Lower lobe of right lung (tissue), 2 donors: ENCODE measurements at places on chromosomes 12 and 14. TPM values are rescaled to one million over a fixed set of nuclear protein-coding genes. Genes with fewer than 3 reads are reported as not detected.
A peak's percentile ranks its signal among the peaks of the same experiment; 100 is the strongest.

Gene TMEM106C
- total RNA-seq: 39.3 TPM

- no peak overlapping the region for H3K27ac ChIP-seq
- H3K27me3 ChIP-seq: no peaks in the 10 kb centered on the region
- H3K36me3 ChIP-seq: no peaks in the 10 kb centered on the region
These were observed 13.5 kb upstream of the GTF2A1 start for GRCh38 chr14:81234278-81234677.

DNA sequence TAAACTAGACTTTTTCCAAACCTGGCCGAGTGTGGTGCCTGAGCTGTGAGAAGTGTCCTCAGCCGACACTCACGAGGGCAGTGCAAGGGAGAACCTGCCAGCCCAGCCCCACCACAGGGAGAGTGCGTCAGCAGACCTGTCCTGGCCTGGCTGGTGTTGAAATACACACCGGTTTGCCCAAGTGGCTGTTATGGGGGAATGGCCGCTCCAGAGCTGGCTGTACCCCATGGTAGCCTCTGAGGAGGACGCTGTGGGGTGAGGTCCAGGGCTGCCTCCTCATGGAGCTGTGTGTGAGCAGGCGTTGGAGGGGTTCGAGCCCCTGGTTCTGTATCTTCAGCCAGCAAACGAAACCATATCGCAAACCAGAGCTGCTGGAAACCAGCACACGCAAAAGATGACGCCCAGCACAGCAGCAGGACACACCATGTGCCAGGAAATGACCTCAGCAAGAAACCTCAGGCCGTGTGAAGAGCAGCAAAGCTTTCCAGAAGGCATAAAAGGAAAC, 9.4 kb downstream of the ANKRD9 start:
- peaks cover 27% of the 10 kb centered on the region for H3K36me3 ChIP-seq
- H3K4me1 ChIP-seq: peaks cover 21% of the 10 kb centered on the region
- peak; percentile 83 for DNase-seq
- H3K27ac ChIP-seq: peak overlapping the region; percentile 83
- H3K4me3 ChIP-seq: no peak overlapping the region

DNA sequence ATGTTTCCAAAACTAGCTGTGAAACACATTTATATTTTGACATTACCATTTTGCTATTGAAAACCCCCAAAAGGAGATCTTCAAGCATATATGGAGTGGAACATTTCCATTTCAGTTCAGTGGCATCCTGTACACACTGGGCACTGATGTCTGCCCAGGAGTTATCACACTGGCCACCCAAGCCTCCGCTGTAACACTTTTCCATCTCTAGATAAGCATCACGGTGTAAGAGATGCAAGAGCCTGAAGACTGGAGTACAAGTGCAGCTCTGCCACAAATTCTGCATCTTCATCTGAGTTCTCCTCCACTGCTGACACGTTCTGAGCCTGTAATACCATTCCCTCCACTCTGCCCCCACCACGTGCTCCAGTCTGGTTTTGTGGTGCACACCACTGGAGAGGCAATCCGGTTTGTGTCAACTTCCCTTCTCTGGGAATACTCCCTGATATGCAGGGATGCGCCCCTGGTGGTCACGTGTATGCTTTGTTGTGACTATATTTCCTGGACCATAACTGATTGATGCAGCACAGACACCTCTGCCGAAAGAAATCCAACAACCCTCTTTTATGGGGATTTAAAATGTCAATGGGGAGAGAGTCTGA, 12.7 kb downstream of the SPTLC2 start:
- H3K4me3 ChIP-seq: no peak overlapping the region
- DNase-seq: no peak
- H3K27ac ChIP-seq: no peak overlapping the region
- H3K4me1 ChIP-seq: peaks cover 45% of the 10 kb centered on the region

GRCh38 chr12:96501133-96501761, 11.9 kb downstream of the CFAP54 start:
- H3K4me3 ChIP-seq: no peak overlapping the region
- peak overlapping the region; percentile 79 for H3K27ac ChIP-seq
- H3K4me1 ChIP-seq: peaks cover 19% of the 10 kb centered on the region
- no peaks in the 10 kb centered on the region for H3K27me3 ChIP-seq
- H3K36me3 ChIP-seq: no peaks in the 10 kb centered on the region
- DNase-seq: no peak

DNA sequence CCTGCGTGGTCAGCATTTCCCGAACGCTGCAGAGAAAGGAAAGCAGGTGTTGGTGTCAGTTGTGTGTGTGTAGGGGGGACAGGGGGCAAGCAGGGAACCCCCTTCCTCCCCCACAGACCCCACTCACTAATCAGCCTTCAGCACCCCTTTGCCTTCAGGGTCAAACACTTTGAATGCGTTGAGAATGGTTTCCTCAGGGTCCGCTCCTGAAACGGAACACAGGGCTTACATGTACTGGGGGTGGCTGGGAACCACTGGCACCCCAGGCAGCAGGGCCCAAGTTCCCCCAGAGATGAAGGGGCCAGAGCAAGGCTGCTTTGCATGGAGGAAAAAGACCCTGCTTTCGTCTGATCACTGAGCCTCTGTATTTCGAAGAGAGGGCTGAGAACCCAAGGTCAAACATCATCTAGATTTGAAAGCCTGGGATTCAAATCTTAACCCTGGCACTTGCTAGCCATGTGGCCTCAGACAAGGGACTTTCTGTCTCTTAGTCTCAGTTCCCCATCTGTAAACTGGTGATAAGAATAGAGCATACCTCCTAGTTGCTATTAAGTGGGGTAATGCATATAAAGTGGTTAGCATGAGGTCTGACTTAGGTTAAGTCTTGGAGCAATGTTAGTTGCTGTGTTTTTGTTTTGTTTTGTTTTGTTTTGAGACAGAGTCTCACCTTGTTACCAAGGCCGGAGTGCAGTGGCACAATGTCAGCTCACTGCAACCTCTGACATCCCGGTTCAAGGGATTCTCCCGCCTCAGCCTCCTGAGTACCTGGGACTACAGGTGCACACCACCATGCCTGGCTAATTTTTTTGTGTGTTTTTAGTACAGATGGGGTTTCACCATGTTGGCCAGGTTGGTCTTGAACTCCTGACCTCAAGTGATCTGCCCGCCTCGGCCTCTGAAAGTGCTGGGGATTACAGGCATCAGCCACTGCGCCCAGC, 7.0 kb downstream of the MYL2 start:
- H3K4me1 ChIP-seq: no peaks in the 10 kb centered on the region
- no peaks in the 10 kb centered on the region for H3K27me3 ChIP-seq
- no peak for DNase-seq
- no peak overlapping the region for H3K27ac ChIP-seq

- no peaks in the 10 kb centered on the region for H3K36me3 ChIP-seq
- DNase-seq: no peak
- H3K27me3 ChIP-seq: no peaks in the 10 kb centered on the region
- H3K4me1 ChIP-seq: no peaks in the 10 kb centered on the region
These were observed 35.0 kb downstream of the FLRT2 start for GRCh38 chr14:85564841-85565527.

- no peaks in the 10 kb centered on the region for H3K4me1 ChIP-seq
- no peak overlapping the region for H3K4me3 ChIP-seq
- no peaks in the 10 kb centered on the region for H3K27me3 ChIP-seq
- no peaks in the 10 kb centered on the region for H3K36me3 ChIP-seq
- no peak for DNase-seq
These were observed 5.9 kb downstream of the CLEC4D start for GRCh38 chr12:8519171-8519570.

Gene KRT81
- total RNA-seq: not detected

Gene C12orf50
- total RNA-seq: not detected

- no peaks in the 10 kb centered on the region for H3K27me3 ChIP-seq
- no peak for DNase-seq
- H3K27ac ChIP-seq: peak overlapping the region; percentile 67
- peak overlapping the region; percentile 22 for H3K4me3 ChIP-seq
- H3K36me3 ChIP-seq: no peaks in the 10 kb centered on the region
These were observed 88.5 kb upstream of the NCOR2 start for GRCh38 chr12:124655698-124656516.

DNA sequence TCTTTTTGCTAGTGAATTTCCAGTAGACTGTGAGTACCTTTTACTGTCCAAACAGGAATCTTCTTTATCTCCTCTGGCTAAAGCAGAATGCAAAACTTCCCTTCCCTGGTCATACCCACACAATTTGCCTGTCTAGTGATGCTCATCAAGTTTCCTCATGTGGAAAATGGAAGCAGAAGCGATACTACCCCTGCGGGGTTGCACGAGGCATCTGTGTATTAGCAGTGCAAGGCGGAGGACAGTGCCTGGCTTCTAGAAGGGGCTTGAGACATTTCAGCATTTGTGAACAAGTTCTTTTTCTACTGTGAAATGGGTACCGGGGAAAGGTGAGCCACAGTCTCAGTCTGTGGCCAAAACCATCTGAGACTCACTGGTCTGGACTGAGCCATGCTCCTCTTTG, 340.9 kb downstream of the AACS start:
- H3K36me3 ChIP-seq: no peaks in the 10 kb centered on the region
- peaks cover 10% of the 10 kb centered on the region for H3K27me3 ChIP-seq
- no peak overlapping the region for H3K4me3 ChIP-seq
- no peaks in the 10 kb centered on the region for H3K4me1 ChIP-seq
- DNase-seq: no peak

- no peaks in the 10 kb centered on the region for H3K27me3 ChIP-seq
- no peaks in the 10 kb centered on the region for H3K4me1 ChIP-seq
- DNase-seq: no peak
- H3K27ac ChIP-seq: no peak overlapping the region
- H3K36me3 ChIP-seq: no peaks in the 10 kb centered on the region
- no peak overlapping the region for H3K4me3 ChIP-seq
These were observed 142.5 kb upstream of the OVCH1 start for GRCh38 chr12:29639893-29640495.

Gene DTX1
- 6.8 TPM for total RNA-seq

Gene PTCSC3
- 1.5 TPM for total RNA-seq

Gene PRICKLE1
- total RNA-seq: 18.8 TPM

DNA sequence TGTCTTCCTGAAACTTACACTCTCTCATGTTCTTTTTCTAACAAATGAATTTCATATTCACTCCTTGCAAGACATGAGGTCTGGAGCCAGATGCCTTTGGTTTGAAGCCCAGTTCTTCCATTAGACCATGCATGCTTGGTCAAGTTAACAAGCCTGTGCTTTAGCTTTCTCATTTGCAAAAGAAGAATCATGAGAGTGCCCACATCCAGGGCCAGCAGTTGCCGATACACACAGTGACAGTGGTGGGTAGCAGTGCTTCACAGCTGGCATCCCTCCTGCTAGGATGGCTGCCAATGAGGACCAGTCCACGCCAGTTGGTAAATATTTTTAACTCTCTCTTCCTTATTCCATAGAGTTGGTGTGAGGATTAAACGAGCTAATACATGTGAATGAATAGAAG, 163.1 kb downstream of the PHLDA1 start:
- no peak overlapping the region for H3K27ac ChIP-seq
- no peak for DNase-seq
- H3K4me1 ChIP-seq: no peaks in the 10 kb centered on the region
- H3K36me3 ChIP-seq: no peaks in the 10 kb centered on the region
- H3K27me3 ChIP-seq: no peaks in the 10 kb centered on the region

DNA sequence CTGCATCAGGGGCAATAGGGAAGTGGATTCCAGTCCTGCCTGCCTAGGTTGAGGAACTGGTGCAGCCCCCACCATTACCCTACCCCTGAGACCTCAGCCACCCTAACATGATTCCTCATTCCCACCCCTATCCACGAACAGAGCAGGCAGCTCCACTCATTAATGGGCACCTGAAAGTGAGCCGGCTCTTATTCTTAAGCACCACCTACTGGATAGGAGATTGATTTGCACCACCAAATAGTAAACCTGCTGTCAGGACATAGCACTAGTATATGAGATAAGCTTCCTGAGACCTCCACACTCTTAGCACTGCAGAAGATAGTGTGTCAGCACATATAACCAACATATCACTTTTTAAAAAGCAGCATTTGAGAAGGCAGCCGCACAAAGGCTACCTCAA, 573.2 kb downstream of the SOX5 start:
- H3K27ac ChIP-seq: no peak overlapping the region
- H3K4me1 ChIP-seq: no peaks in the 10 kb centered on the region
- H3K27me3 ChIP-seq: no peaks in the 10 kb centered on the region
- H3K4me3 ChIP-seq: no peak overlapping the region
- no peaks in the 10 kb centered on the region for H3K36me3 ChIP-seq
- DNase-seq: no peak

Gene KIF26A
- total RNA-seq: 4.4 TPM

GRCh38 chr12:79737875-79738718, 47.3 kb upstream of the PAWR start:
- H3K4me1 ChIP-seq: no peaks in the 10 kb centered on the region
- H3K36me3 ChIP-seq: no peaks in the 10 kb centered on the region
- no peak for DNase-seq
- no peak overlapping the region for H3K27ac ChIP-seq
- no peak overlapping the region for H3K4me3 ChIP-seq

DNA sequence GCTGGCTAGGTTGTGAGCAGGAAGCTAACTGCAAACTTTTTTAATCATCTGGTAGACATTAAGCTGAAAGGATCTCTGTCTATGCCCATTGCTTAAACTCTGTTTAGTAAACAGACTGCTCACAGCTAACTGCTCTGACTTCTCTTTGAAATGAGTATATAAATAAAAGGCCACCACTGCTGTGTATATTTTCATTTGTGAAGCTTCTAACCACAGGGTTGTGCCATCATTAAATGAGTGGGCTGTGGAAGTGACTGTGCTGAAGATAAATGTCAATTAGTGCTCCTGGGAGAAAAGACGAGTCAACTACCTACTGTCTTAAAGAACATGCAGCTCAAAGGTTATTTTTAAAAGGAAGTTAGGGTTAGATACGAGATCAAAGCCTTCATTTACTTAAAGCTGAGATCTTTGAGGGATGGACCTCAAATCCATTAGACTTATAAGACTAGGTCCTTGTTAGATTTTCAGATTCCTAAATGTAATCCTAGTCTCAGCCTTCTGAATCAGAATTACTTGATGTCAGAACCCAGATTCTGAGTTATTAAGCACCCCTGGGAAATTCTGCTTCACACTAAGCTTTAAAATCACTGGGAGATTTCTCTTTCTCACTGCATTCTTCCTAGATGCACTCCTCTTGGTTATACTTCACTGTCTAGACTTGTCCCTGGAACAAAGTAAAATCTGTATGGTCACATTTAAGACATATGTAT, 213.1 kb upstream of the FLRT2 start:
- no peaks in the 10 kb centered on the region for H3K27me3 ChIP-seq
- H3K27ac ChIP-seq: no peak overlapping the region
- DNase-seq: no peak
- H3K4me3 ChIP-seq: no peak overlapping the region

DNA sequence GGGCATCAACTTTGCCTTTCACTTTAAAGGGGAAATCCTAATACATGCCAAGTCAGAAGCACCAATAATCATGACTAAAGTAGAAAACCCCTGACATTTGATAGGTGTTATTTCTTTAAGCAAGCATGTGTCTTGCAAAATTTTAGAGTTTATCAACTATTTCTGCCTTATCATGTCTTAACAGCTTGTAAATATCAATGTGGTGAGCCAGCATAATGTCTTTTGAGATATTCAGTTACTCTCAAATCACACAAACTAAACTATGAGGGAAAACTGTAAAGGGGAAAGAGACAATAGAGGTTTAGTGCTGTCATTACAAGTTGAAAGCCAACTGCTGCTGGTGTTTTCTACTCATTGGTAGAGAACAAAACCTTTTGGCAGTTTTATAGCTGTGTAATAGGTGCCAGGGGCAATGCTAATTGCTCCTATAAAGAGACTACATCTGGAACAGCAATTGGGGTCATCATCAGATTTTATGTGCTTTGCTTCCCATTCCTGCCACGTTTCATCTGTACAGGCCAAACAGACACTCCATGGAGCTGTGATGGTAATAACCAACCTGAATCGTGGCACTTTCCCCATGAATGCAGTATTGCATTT, 1027.4 kb downstream of the FSCB start:
- no peaks in the 10 kb centered on the region for H3K27me3 ChIP-seq
- no peaks in the 10 kb centered on the region for H3K4me1 ChIP-seq
- H3K4me3 ChIP-seq: no peak overlapping the region
- no peak overlapping the region for H3K27ac ChIP-seq
- DNase-seq: no peak
